Neural crest cell (in vitro differentiated cells): ENCODE measurements at places on chromosomes 4 and X. TPM values are rescaled to one million over a fixed set of nuclear protein-coding genes. Genes with fewer than 3 reads are reported as not detected.

The PTCHD1 gene
- total RNA-seq: 0.23 and 0.32 TPM in 2 replicates

The ZC4H2 gene
- total RNA-seq: 41.7 and 42.3 TPM in 2 replicates

The YIPF6 gene
- 35.1 and 37.4 TPM in 2 replicates for total RNA-seq

The USP17L26 gene
- not detected in 2 replicates for total RNA-seq

The GAGE1 gene
- total RNA-seq: not detected in 2 replicates

The BMP3 gene
- total RNA-seq: 0.34 and 0.40 TPM in 2 replicates

The RPGR gene
- 9.1 and 9.2 TPM in 2 replicates for total RNA-seq

The USP26 gene
- total RNA-seq: not detected in 2 replicates

The STPG2 gene
- total RNA-seq: 0.21 and 0.23 TPM in 2 replicates

The RNF175 gene
- total RNA-seq: 25.7 and 26.6 TPM in 2 replicates

The ABCG2 gene
- 5.1 and 5.3 TPM in 2 replicates for total RNA-seq

The EVC gene
- total RNA-seq: 24.4 and 26.1 TPM in 2 replicates

The KCND1 gene
- total RNA-seq: 1.2 TPM in 2 replicates
